ENCODE measurements at places on chromosomes 2 and 18. TPM values are rescaled to one million over a fixed set of nuclear protein-coding genes. Genes with fewer than 3 reads are reported as not detected.

Gene AMER3
- total RNA-seq: not detected

Gene CCNYL1
- 5.4 TPM for total RNA-seq

DNA sequence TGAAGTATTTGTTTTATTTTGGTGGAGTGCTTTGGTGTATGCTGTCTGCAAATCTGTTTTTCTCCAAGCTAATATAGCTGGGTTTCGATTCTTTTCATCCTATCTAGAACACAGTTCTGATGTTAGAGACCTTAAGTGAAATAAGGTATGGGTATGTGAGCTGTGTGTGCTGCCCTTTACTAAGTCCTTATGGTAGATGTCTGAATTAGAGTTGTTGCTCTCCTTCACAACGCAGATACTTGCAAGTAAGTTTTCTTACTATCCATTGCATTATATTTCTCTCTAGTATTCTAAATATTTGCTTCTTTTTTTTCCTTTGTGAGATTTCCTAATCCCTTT, 38.6 kb downstream of the AGFG1 start:
- H3K27me3 ChIP-seq: no peaks in the 10 kb centered on the region
- no peak for DNase-seq
- no peak overlapping the region for H3K27ac ChIP-seq
- H3K4me3 ChIP-seq: no peak overlapping the region
- H3K4me1 ChIP-seq: peaks cover 4% of the 10 kb centered on the region
- H3K36me3 ChIP-seq: no peaks in the 10 kb centered on the region

GRCh38 chr2:209977386-209978239, 24.8 kb upstream of the RPE start:
- no peaks in the 10 kb centered on the region for H3K27me3 ChIP-seq
- no peaks in the 10 kb centered on the region for H3K36me3 ChIP-seq
- no peak overlapping the region for H3K27ac ChIP-seq
- H3K4me1 ChIP-seq: no peaks in the 10 kb centered on the region

- H3K36me3 ChIP-seq: no peaks in the 10 kb centered on the region
- peaks cover 37% of the 10 kb centered on the region for H3K4me1 ChIP-seq
- no peaks in the 10 kb centered on the region for H3K27me3 ChIP-seq
- DNase-seq: peak; percentile 69
These were observed 42.1 kb upstream of the LAPTM4A start for GRCh38 chr2:20093263-20094141.

- H3K4me3 ChIP-seq: no peak overlapping the region
- H3K27ac ChIP-seq: no peak overlapping the region
- no peaks in the 10 kb centered on the region for H3K27me3 ChIP-seq
- DNase-seq: no peak
- H3K4me1 ChIP-seq: no peaks in the 10 kb centered on the region
These were observed 274.0 kb downstream of the DLGAP1 start for GRCh38 chr18:4181086-4181485.

DNA sequence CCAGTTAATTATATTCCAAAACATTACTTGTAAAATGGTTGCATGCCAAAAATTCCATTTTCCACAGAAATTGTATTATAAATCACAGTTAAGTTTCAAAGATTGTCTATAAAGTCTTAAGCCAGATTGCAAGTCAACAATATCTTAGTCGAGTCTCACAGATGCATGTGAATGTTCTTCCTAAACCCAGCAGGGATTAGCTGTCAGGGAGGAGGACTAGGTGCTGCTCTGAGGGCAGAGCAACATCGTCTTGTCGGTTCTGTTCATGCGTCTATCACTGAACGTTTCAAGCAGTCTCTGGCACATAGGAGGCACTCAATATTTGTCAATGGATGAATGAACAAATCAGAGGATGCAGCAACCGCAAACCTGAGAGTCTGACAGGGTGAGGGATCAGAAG, 27.0 kb downstream of the EPB41L3 start:
- H3K36me3 ChIP-seq: no peaks in the 10 kb centered on the region
- H3K27ac ChIP-seq: no peak overlapping the region
- no peaks in the 10 kb centered on the region for H3K4me1 ChIP-seq
- no peak for DNase-seq
- H3K4me3 ChIP-seq: no peak overlapping the region

DNA sequence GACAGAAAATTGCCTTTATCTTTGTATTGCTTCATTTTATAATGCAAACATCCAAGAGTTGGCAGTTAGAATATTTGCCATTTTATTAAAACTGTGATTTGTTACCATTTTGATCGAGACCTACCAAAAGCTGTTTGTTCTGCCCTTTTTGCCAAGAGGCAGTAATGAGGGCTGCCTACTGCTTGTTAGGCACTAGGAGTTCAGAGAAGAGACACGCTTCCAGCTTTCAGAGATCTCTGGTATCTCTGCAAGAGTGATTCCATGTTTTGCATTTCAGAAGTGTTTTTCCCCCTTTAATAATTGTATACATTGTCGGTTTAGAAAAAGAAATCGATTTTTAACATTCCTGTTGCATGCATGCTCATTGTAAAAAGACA, 628 bp downstream of the MRPL30 start:
- H3K36me3 ChIP-seq: no peaks in the 10 kb centered on the region
- peak overlapping the region; percentile 74 for H3K27ac ChIP-seq
- H3K27me3 ChIP-seq: no peaks in the 10 kb centered on the region
- DNase-seq: peak; percentile 8
- no peaks in the 10 kb centered on the region for H3K4me1 ChIP-seq

Gene SALL3
- total RNA-seq: not detected

- H3K27ac ChIP-seq: no peak overlapping the region
- H3K4me3 ChIP-seq: no peak overlapping the region
- no peaks in the 10 kb centered on the region for H3K36me3 ChIP-seq
- no peaks in the 10 kb centered on the region for H3K4me1 ChIP-seq
These were observed 16.2 kb downstream of the SCYGR8 start for GRCh38 chr2:227761740-227762476.

GRCh38 chr2:9768388-9768787, 74.9 kb upstream of the TAF1B start:
- peaks cover 2% of the 10 kb centered on the region for H3K27me3 ChIP-seq
- DNase-seq: no peak
- H3K36me3 ChIP-seq: no peaks in the 10 kb centered on the region
- H3K4me3 ChIP-seq: no peak overlapping the region

Gene ABCG5
- not detected for total RNA-seq

DNA sequence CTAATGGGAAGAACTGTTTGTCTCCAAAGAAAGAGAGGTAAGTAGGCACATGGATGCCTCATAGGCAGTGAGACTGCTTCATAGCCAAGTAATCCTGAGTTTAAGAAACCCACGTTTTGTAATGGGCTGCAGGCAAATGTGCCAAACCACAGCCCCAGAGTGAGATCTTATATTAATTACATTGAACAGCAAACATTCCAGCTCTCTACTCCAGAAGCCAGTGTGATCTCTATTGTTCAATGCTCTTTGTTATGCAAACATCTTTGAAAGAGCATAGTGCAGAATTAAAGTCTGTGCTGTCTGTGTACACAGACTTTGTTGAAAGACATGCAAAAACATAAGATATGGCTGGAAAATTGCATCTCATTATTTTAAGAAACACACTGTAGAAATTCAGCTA, 720.8 kb upstream of the REG3G start:
- no peaks in the 10 kb centered on the region for H3K36me3 ChIP-seq
- H3K4me1 ChIP-seq: no peaks in the 10 kb centered on the region
- H3K27ac ChIP-seq: no peak overlapping the region
- no peaks in the 10 kb centered on the region for H3K27me3 ChIP-seq
- DNase-seq: no peak

Gene TRIM43
- total RNA-seq: not detected

Gene INHBB
- total RNA-seq: not detected

DNA sequence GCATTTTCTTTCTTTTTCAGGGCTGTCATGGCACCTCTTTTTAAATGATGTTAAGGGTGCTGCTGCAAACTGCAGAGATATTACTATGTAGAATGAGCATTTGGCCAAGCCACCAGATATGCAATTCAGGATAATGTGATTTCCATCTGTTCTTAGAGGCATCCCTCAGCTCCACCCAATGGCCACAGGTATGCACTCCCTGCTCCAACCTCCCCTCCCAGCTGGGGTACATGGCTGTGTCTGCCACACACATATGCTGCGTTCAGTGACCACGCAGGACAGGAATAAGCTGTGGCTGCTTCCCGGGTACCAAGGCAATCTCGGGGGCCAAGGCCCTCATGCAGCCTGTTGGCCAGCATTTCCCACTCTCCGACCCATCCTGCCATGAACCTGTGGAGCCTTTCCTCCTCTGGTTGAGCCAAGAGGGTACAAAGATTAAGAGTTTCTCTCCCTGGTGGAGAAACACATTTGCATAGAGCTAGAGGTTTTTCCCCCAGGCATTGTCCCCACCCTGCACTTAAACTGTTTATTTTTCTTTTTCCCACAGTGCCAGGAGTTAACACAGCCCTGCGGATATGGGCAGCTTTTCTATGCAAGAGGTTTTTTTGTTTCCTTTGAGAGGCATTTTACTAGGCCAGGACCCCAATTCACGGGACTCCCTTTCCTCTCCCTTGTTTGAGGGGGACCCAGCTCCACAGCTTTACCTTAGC, 147.0 kb downstream of the GCA start:
- H3K27ac ChIP-seq: no peak overlapping the region
- H3K27me3 ChIP-seq: no peaks in the 10 kb centered on the region
- no peak for DNase-seq
- no peaks in the 10 kb centered on the region for H3K36me3 ChIP-seq
- no peaks in the 10 kb centered on the region for H3K4me1 ChIP-seq

Gene FASTKD2
- total RNA-seq: 37.8 TPM

- H3K27ac ChIP-seq: no peak overlapping the region
- H3K27me3 ChIP-seq: no peaks in the 10 kb centered on the region
- H3K4me3 ChIP-seq: no peak overlapping the region
- no peaks in the 10 kb centered on the region for H3K4me1 ChIP-seq
- no peak for DNase-seq
These were observed 164.4 kb downstream of the UPP2 start for GRCh38 chr2:158266111-158266510.

Data from fibroblast of lung (primary cell).